ENCODE measurements at places on chromosomes 3 and 15.

DNA sequence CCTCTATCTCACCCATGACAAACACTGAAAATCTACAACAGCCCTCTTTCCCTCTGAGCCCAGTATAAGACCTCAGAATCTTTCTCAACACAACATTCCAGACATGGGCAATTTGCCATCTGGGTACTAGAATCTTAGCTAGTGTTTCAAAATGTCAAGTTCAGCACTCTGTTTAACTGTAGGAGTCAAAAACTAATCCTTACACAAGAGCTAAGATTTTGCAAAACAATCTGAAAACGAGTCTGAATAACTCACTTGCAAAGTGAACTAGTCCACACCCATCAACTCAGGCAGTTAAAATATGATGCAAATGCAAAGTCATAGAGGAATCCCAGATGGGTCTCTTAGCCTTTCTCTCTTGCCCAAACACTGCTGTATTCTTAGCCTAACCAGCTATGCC lies 67.8 kb downstream of the GPR176 start:
- no peak for DNase-seq

DNA sequence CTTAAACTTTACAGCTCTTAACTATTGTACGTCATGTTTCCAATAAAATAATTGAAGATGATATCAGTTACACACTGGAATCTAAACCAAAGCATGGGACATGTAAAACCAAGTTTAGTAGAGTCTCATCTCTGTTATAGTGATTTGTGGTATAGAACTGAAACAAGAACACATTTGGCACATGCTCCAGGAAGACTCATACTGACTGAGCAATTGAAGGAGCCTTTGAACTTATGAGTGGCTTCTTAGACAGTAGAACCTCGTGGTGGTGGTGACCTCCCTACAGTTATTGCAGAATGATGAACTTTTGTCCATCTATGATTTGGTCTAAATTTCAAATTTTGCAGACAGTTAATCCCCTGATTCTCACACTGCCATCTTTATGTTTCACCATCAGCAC lies 729.7 kb downstream of the ROBO1 start:
- DNase-seq, result no peak

- no peak for DNase-seq
Observed at GRCh38 chr15:72338617-72339321, 18.8 kb upstream of the CELF6 start.

- no peak for DNase-seq
Observed at GRCh38 chr3:53056442-53056841, 10.6 kb upstream of the SFMBT1 start.

DNA sequence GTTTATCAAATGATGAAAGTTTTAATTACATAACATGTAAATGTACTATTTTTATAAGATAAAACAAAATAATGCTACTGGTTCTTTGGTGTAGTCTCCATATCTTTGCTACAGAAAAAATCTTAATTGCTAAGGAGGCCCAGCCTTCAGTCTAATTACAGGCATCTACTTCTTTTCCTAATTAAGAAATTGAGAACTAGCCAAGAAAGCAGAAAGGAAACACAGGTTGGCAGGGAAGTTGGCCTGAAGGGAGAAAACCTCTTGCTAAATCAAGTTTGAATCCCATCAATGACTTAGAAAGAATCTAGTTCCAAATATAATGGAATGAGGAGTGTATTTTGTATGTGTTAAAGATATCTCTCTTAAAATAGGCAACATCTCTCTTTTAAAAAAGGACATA lies 212.4 kb upstream of the ARL6 start:
- no peak for DNase-seq

GRCh38 chr3:42159706-42160472 lies 68.7 kb downstream of the TRAK1 start:
- DNase-seq, result peak; percentile 18

DNA sequence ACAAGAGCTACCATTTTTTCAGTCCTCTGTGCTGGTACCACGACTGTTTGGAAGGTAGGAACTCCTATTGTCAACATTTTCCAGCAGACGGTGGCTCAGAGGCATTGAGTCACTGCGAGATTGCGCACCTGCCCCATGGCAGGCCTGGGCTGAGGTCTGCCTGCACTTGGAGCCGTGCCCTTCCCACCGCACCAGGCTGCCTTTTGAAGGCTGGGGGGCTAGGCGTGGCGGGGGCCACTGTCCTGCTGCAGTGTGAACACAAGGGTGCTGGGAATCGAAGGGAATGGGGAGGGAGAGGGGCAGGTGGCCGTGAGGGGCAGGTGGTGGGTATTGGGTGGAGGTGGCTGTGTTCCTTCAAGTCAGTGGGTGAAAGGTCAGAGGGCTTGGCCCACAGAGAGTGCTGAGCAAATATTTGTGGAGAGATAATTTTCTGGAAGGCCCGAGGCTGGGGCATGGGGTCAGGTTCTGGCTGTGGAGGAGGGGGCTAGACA lies 16.3 kb downstream of the SNX33 start:
- no peak for DNase-seq

All from CMK (cell line).